LNCaP clone FGC (cell line): ENCODE measurements at places on chromosomes 5 and 9.

- no peak for DNase-seq
These were observed 144.5 kb upstream of the GPR151 start for GRCh38 chr5:146660376-146660960.

DNA sequence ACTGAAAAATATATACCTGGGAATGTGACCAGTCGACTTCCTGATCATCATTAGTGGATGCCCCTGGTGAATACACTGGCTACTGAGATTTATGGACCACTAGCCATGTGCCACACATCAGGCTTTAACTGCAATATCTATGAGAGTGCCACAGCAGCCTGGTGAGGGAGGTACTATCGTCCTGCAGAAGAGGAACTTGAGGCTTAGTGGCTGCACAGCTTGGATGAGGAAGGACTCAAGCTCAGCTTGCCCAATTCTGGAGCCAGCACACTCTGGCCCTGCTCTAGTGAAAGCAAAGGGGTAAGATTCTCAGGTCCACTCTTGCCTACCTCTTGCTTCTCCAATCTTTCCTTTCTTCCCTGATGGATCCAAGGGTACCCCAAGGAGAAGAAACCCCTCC, 129.3 kb downstream of the ENTREP1 start:
- DNase-seq, result no peak

DNA sequence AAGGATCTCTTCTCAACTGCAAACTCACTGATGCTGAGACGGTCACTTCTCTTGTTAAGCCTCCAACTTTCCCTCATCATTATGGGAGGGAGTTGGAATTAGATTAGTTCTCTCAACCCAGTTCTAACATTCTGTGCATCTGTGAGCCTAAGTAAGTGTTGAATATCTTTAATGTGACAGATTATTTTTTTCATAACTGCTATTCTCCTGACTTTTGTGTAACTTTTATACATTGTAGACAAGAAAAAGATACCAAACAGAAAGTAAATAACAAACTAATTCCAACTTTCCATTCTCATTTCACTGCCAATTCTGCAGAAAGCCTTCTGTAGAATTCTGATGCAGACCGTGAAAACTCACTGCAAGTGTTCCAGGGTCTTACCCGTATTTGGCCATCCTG, 813.5 kb downstream of the TLE4 start:
- no peak for DNase-seq

GRCh38 chr5:7779019-7780005, 71.6 kb downstream of the CFAP90 start:
- DNase-seq, result no peak

- no peak for DNase-seq
These were observed 9.9 kb downstream of the HSPA9 start for GRCh38 chr5:138565100-138565821.

DNA sequence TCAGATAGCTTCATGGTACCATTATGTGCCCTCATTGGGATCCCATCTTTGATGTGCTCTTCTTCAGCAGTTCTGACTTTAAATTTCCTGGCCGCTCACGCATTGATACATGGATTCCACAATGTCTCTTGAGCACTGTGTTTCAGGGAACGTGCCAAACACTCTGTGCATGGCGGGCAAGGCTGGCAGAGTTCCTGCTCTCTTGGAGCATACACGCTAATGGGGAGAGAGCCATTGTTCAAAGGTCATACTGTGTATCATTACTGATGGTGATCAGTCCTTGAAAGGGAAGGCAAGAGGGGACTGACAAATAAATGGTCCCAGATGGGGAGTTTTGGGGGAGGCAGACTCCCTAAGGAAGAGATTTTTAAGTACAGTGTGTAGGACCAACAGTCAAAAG, 52.3 kb downstream of the AMBP start:
- no peak for DNase-seq

DNA sequence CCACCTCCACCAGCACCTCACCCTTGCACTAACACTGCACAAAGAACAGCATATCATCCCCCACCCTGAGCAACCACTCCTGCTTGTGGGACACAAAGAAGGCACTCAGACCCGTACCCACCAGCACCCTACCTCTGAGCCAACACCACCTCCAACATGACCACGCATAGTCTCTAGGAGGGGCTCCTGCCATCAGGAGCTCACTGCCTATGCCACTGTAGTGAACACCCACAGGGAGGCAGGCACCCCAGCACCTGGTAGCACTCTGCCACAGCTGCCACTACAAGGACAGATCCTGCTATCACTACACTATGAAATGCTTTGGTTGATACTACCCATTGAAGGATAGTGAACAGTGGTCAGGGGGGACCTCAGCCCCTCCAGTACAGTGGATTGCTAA, 395.6 kb upstream of the GRAMD2B start:
- DNase-seq, result no peak

GRCh38 chr5:55104946-55105701, 2.7 kb downstream of the GZMA start:
- DNase-seq, result no peak

DNA sequence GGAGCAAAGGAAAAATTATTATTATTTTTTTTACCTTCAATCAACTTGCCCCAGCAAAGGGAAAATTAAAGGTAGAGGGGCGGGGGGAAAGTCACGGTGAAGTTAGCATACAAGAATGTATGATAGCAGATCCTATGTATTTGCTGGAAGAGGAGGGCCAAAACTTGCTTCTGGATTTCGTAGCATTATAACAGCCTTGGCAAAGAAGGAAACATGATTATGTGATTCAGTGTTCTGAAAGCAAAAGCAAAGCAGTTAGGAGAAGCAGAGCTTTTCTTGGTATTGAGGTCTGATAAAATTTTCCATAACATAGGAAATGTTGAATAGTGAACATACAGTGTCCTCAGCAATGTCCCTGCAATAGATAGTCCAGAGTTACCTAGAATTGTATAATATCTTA, 32.4 kb downstream of the MAST4 start:
- no peak for DNase-seq

DNA sequence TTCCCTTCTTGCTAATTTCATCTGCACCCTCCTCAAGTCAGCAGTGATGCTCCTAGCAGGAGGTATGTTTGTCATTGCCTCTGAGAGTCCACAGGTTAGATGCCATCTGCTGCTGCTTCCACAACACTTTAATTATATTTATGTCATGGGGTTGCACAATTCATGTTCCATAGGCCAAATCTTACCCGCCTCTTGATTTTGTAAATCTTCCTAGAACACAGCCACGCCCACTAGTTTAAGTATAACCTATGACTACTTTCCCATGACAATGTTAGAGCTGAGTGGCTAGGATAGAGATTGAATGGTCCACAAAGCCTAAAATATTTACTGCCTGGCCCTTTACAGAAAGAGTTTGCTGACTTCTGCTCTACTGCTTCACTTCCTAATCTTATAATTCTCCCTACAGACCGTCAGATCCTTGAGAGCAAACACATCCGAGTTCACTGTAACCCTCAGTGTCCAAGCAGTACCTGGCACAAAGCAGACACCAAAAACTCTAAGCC, 21.1 kb downstream of the LIFR start:
- DNase-seq, result no peak

- DNase-seq, result no peak
These were observed 323.9 kb upstream of the PTGER4 start for GRCh38 chr5:40355846-40356245.

DNA sequence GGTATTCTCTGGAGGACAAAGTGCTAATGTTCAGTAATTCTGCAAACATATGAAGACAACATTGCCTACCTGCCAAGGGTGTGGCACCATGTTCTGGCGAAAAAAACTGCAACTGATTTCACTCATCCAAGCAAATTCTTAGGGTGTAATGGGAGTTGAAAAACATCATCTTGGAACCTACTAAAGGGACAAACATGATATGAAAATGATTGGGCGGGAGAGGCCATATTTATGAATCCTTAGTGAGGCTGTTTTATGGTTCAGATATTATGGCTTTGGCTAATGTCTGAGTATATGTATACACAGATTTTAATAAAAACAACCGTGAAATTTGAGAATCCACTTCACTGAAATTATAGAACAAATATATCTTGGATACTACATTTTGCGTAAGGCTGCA, 225.7 kb downstream of the ARL15 start:
- no peak for DNase-seq

DNA sequence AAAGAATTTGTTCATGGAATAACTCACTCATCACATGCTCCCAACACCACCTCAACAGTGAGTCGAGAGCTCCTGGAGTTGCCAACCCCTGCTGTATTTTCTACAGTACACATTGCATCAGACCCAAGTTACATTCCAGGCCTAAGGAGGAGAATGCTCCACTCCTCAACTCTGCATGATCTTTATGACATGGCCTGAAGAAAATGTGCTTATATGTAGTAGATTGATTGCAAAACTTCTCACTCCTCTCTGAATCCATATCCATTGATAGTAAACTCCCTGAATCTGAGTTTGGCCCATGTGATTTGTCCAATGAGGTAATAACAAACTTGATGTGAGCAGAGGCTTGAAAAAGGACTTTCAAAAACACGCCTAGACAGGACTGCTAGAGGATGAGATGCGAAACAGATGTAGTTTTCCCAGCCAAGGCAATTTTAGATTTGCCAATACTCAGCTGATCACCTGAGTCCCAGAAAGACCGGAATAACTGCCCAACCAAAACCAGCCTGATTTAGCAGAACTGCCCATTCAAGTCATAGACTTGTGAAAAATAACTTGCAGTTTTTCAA, 29.0 kb upstream of the PAPPA start:
- no peak for DNase-seq

DNA sequence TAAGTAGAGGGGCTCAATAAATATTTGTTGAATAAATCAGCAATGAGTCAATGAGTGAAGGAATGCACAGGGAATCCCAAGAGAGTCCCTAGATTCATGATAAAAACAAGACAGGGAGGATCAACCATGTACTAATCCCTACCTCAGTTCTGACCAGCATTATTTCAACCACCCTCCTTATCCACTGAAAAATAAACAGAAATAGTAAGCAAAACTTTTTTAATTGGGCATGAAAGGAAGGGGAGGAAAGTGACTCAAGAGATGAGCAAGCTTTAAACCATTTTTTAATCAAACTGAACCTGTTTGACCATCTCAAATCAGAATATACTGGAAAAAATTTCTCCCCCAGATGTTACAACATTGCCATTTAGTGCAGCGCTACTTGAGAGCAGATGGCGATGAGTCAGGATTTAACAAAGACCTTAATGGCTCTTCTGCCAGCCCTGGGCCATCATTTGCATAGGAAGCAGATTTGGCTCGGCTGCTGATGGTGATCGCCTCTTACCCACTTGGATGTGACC, 194.8 kb upstream of the SLC30A5 start:
- DNase-seq, result no peak

- DNase-seq, result no peak
These were observed 39.1 kb upstream of the KLF4 start for GRCh38 chr9:107528686-107529085.

DNA sequence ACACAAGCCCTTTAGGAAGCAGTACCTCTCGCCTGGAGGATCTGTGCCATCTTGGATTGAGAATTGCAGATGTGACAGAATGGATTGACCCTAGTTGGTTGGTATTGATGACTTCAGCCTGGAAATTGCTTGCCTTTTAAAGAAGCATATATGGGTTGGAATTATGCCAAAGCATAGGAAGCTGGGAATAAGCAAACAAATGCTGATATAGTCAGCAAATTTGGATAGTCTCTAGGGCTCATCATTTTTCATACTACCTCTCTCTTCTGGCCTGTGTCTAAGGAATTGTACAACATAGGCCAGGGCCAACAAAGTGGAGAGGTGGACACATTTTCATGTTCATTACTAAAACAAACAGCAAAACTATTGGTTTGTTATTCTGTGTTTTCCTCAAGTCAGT, 13.2 kb downstream of the TRIM32 start:
- DNase-seq, result no peak

DNA sequence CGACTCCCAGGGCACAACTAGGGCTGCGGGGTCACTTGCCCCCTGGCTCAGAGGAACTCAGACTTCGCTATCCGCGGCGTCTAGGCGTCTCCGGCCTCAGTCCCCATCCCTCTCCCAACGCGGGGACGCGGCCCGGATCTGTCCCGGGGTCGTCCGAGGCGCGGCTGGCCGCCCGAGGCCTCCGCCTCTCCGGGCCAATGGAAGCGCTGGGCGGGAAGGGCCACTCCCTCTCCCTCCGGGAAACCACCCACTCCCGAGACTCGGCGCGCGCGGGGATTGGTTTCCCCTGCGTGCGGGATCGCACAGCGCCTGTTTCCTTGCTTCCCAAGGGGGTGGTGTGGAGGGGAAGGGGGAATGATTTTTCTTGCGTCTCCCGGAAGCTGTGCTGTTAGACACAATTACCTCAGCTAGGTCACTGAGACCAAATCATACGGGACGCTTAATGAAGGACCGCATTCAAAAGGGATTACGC, 38.3 kb downstream of the NR2F1 start:
- DNase-seq, result no peak

DNA sequence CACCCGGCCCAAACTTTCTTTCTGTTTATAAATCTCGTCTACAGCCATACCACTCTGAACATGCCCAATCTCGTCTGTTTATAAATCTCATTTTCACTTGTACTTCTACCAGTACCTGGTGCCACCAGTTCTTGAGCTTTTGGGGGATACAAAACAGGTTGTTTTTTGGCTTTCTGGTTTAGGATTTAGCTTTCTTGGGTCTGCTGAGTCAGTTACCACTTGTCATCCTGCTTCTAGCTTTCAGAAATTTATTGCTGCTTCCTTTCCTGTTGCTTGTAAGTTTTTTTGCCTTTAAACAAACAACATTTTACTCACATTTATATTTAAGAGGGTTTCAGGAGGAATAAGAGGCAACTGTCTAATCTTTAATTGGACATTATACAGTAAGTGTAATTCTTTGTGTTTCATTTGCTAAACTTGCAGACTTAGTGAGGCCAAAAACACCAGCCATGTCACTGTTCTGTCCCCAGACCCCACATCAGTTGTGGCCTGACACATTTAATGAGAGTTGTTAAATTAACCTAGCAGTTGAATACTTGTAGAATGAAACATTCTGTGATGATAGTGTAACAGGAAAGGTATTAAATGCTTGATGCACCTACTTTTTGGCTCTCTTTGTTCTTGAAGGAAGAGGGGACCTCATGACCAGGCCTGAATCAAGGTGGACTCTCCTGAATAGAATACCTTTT, 11.8 kb downstream of the NDFIP1 start:
- no peak for DNase-seq

GRCh38 chr9:70868661-70869652, 252.5 kb downstream of the TRPM3 start:
- DNase-seq, result no peak

DNA sequence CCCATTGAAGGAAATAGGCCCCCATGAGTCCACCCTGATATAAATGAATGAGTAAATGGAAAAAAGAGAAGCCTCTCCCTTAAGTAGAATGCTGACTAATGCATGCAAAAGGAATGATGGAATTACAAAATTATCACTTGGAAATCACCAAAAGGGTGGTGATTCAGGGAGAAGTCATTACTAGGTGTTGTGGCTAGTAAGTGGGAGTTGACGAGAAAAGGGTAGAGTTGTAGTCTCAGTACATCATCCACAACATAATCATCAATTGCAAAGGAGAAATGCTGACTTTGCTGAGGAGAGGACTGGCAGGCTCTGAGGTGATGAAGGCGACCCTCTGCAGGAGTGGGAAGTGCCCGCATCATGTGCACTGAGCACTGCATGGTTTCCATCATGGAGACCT, 201.5 kb upstream of the S1PR3 start:
- DNase-seq, result no peak

GRCh38 chr9:131188976-131189375, 63.6 kb downstream of the NUP214 start:
- no peak for DNase-seq

- no peak for DNase-seq
These were observed 212.3 kb downstream of the PALM2AKAP2 start for GRCh38 chr9:109992293-109992692.
